ENCODE measurements at places on chromosomes 11 and 22.
A peak's percentile ranks its signal among the peaks of the same experiment; 100 is the strongest.

GRCh38 chr11:86244063-86244521 is 461 bp upstream of the EED start:
- no peaks in the 10 kb centered on the region for H3K27me3 ChIP-seq
- no peaks in the 10 kb centered on the region for H3K36me3 ChIP-seq
- H3K4me1 ChIP-seq = no peaks in the 10 kb centered on the region
- H3K27ac ChIP-seq = peak overlapping the region; percentile 98
- peak overlapping the region; percentile 89 for H3K4me3 ChIP-seq

DNA sequence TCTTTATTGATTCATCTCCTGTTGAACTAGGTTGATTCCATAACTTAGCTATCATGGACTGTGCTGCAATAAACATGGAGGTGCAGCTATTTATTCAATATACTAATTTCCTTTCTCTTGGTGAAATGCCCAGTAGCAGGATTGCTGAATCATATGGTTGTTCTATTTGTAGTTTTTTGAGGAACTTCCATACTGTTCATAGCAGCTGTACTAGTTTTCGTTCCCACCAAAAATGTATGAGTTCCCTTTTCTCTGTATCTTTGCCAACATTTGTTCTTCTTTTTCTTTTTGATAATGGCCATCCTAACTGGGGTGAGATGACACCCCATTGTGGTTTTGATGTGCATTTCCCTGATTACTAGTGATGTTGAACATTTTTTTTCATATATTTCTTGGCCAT is 87.2 kb upstream of the NAV2 start:
- peaks cover 23% of the 10 kb centered on the region for H3K4me1 ChIP-seq
- no peaks in the 10 kb centered on the region for H3K36me3 ChIP-seq
- DNase-seq = no peak

DNA sequence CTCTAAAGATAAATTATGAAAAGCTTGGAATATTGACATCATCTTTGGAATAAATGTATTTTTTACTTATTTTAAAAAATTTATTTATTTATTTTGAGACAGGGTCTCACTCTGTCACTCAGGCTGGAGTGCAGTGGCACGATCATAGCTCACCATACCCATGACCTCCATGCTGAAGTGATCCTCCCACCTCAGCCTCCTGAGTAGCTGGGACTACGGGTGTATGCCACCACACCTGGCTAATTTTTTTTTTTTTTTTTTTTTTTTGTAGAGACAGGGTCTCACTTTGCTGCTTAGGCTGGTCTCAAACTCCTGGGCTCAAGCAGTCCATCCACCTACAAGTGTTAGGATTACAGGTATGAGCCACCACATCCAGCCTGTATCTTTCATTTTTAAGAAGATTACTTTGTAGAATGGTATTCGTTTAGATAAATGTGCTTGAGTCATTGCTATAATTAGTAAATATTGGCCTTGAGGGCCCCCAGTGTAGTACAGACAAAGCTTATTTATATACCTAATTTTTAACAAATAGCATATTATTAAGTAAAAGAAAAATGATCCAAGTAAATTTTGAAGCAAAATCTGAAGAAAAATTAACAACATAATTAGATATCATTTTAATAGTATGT is 8.5 kb downstream of the SWAP70 start:
- H3K4me3 ChIP-seq = no peak overlapping the region
- no peaks in the 10 kb centered on the region for H3K36me3 ChIP-seq
- H3K27ac ChIP-seq = no peak overlapping the region
- no peaks in the 10 kb centered on the region for H3K4me1 ChIP-seq
- H3K27me3 ChIP-seq = no peaks in the 10 kb centered on the region

DNA sequence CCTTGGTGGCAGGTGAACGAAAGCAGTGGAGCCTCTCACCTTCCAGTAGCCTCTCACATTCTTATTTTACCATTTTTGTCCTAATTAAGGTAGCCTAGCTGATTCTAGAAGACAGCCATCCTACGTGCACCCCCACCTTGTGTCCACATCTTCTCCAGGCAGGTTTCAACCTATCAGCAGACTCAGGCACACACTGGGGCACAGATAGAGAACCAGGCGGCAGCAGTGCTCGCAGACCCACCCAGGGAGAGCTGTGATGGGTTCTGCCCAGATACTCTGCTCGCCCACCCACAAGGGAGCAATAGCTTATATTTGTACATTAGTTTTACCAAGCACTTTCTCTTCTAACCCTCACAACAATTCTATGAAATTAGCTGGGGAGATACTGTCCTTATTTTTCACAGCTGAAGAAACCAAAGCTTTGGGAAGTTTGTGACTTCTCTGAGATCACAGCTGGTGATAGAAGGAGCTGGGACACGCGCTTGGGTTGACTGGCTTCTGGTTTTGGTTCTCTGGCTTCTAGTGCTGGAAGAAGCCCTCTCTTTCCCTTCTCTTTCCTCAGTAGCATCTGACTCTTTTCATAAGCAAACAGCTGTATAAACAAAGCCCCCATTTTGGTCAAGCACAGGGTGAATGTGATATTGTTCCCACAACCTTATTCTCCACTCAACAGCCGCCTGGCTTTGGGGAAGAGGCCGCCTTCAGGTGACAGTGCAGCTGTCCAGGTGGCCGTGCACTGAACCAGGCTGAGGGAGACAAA is 36.9 kb downstream of the PPP2R1B start:
- peaks cover 56% of the 10 kb centered on the region for H3K4me1 ChIP-seq
- H3K27ac ChIP-seq = peak overlapping the region; percentile 97
- H3K4me3 ChIP-seq = no peak overlapping the region
- DNase-seq = no peak

Measured in right atrium auricular region (tissue), 2 donors.